ENCODE measurements at places on chromosomes 12 and 14.

GRCh38 chr12:107660235-107660634, 25.4 kb upstream of the PWP1 start:
- no peak for DNase-seq

- no peak for DNase-seq
These were observed 97.1 kb downstream of the BCL2L14 start for GRCh38 chr12:12167847-12168246.

GRCh38 chr12:1595690-1596347, 1.4 kb upstream of the FBXL14 start:
- no peak for DNase-seq

- DNase-seq: no peak
These were observed 19.1 kb downstream of the RPAP3 start for GRCh38 chr12:47686645-47687240.

DNA sequence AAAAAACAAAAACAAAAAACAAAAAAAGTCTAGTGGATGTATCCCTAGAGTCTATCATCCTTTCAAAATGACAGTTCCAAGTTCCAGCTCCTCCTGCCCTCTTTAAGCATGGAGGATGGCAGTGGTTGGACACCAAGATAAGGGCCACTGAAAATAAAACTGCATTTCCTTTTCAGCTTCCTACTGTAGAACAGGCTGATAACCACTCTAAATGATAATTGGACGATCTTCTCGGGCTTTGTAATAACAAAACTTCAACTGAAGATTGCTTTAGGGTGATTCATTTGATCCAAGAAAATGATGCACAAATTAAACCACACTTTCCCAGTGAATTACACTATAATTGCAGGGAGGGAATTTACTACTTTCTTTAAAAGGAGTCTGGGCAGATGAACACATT, 42.2 kb upstream of the CRACR2A start:
- DNase-seq: no peak

DNA sequence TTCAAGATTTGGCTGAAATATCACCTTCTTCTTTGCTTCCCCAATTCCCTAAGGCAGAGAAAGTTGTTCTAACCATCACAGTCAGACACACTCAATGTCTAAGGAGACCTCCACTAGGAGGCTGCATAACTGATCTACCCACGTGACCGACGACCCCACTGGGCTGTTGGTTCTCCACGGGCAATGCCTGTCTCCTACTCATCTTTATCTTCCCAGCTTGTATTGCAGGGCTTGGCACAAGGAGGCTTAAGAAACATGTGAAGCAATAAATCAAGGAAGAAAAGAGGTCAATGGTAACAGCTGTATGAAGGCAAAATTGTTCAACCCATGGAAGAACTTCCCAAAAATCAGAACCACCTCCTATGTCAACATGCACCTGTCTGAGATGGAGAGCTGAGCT, 27.1 kb downstream of the NT5DC3 start:
- DNase-seq: no peak

DNA sequence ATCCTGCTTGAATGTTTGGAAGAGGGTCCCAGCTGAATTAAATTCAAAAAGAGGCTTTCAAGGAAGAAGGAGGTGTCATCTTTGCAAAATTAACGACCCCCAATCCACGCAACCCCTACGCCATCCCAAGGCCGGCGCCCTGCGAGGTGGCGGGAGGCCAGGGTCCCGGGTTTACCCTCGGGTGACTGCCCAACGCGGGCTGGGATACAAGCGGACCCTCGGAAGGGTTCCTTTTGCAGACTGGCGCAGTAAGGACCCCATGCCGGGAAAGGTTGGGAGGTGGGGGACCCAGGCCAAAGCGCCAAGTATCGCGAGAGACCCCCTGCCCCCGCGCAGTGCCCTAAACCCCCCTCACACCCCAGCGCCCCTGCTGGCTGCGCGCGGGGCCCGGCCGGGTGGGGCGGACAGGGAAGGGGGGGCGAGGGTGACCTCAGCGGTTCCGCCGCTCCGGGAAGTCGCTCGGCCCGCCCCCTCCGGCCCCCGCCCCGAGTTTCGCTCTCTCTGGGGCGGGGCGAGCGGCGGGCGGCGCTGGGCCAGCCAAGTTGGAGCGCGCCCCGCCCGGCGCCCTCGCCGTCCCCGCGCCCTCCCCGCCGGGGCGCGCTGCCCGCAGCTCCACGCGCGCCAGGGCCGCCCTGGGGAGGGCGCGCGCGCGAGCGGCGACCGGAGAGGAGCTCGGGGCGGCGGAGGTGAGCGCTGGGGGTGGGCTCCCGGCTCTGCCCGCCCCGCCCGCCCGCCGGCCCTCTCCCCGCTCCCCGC, 708 bp upstream of the ZBTB42 start:
- peak; percentile 82 for DNase-seq

DNA sequence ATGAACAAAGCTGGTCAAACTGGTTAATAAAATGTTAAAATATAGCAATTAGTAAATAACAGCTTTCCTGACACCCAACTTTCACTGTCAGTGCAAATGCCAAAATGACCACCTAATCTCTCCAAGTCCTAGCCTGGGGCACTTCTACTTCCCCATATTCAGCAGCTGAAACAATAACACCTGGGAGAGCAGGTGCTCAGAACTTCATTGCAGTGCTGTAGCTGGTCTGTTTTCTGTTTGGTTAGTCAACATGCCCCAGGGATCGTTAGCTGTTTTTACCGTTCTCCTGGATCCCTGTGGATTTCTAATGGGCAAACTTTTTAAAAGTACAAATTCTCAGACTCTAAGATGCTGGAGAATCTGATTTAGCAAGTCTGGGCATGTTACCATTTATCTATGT, 759.7 kb downstream of the GALC start:
- DNase-seq: no peak

DNA sequence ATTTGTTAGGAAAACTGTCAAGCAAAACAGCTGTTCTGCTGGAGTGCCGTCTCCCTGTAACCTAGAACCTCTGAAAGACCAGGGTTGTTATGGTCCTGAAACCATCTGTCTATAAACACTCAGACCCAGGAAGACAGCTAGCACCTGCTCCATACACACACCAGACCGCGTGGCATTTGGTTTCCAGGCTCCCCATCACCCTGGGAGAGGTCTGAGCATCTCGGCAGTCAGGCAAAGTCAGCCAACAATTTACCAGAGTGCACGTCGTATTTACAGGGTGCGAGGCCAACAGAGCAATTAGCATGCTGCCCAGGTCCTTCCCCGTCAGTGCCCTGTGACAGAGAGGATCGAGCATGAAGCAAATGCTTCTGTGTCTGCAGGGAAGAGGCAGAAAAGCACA, 272.5 kb downstream of the SLC15A4 start:
- no peak for DNase-seq

GRCh38 chr14:103100281-103101121, 6.0 kb downstream of the EXOC3L4 start:
- no peak for DNase-seq

GRCh38 chr14:96164861-96165490, 39.7 kb upstream of the BDKRB2 start:
- DNase-seq: no peak

- DNase-seq: no peak
These were observed 141.6 kb downstream of the ITPR2 start for GRCh38 chr12:26691234-26691970.

DNA sequence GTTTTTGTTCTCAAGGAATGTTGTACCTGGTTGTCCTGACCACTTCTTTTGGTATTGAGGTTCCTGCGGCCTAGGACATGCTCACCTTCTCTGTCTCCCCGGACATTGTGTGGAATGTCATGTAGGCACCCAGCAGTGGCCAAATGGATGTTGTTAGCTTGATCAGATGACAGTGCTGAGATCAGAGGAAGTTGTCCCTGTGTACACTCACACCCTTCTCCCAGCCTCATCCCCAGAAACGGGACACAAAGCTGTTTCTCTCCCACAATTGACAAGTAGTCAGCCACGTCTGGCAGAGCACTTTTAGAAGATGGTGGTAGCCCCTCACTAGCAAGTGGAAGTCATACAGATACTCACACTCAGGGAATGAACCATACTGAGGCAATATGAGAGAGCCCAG, 3.0 kb downstream of the PLEKHH1 start:
- no peak for DNase-seq

- DNase-seq: no peak
These were observed 152.5 kb upstream of the BTG1 start for GRCh38 chr12:92297932-92298696.

- DNase-seq: peak; percentile 35
These were observed 24.8 kb downstream of the CLECL1 start for GRCh38 chr12:9707864-9708808.

- DNase-seq: no peak
These were observed 628 bp upstream of the LLPH start for GRCh38 chr12:66131067-66131688.

DNA sequence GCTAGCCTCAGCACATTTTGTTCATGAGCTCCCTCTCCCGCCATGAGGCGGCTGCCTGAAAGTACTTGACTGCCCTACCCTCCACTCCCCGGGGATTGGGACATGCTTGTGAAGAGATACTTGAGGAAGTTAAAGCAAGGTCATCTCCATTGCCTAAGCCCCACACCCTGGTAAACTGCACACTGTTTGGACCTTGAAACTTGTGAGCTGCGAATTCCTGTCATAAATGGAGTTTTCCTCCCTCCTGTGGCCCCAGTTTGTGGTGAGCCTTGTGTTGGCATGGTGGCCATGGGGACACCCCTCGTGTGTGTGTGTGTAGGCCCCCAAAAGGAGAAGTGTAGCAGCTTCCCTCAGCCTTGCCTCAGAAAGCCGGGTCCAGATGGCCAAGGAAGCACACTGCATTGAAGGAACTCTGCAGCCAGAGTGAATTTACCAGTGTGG, 395.5 kb downstream of the ZFP36L1 start:
- no peak for DNase-seq

GRCh38 chr14:102776761-102777710, at the start of gene TRAF3:
TRAF3 (plus strand) TSS chr14:102777449; CDS start chr14:102870202, 92,753 bp downstream.
- DNase-seq: peak; percentile 73

DNA sequence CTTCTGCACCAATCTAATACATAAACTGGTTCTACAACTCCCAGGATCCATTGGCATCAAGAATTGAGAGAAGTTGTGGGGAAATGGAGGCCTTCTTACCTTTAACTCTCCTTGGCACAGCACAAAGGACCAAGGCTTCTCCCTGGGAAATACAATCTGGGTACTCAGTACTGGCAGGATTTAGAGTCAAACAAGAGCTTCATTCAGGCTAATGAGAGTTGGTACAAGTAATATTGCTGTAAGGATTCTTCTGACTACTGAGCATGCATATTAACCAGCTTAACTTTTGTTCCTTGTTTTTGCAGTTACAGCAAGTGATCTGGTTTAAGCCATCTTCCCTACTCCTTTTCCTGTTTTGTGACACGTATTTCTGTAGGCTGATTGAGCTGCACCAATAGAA, 76.2 kb upstream of the FERMT2 start:
- no peak for DNase-seq

DNA sequence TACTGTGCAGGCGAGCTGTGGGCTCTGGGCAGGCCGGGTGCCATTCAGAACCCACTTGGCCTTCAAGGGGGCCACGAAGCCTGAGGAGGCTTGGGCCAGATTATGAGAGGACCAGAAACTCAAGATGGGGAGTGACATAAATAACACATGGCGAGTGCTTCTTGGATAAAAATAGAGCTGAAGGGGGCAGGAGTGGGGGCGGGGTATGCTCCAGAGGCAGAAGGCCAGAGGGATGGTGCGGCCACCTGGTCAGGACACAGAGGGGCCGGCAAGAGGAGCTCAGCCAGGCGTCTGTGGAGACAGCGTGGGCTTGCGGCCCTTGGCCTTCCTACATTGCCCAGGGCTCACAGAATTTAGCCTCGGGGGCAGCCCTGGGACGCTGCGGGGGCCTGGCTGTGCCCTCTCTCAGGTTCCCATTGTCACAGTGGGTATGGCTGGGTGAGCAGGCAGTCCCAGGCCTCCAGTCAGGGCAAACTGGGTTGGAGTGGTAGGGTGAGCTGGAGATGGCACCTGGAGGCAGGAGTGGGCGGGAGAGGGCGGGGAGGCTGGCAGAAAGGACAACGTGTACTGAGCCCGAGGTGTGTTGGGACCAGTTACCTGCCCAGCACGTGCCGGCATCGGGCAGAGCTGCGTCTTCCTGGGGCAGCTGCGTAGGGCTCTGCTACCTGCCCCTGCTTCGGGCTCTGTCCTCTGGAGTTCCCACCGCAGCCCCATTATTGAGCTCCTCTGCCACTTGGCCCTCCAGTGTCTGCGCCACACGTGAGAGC, 7.4 kb upstream of the SLC25A29 start:
- no peak for DNase-seq

DNA sequence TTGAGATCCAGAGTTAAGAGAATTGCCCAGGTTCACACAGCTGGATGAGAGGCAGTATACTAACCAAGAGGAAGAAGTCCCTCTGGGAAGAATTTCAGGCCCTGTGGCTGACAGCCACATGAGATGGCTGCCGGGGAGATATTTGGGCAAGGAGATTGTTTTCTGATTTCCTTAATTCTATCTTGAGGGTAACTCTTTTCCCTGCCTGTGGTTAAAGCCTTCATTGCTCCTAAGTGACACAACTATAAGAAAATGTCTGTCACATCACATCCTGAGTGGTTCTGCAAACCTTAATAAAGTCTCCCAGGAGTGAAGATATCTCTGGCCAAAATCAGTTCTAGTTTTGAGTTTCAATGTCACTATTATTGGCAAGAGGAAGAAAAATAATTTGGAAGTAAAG, 9.6 kb downstream of the ARHGDIB start:
- DNase-seq: no peak

GRCh38 chr12:107948391-107948945, 174.0 kb downstream of the ASCL4 start:
- no peak for DNase-seq

GRCh38 chr12:52323001-52323400, 1.8 kb upstream of the KRT83 start:
- DNase-seq: no peak

- DNase-seq: no peak
These were observed 97.3 kb upstream of the FZD10 start for GRCh38 chr12:130064999-130065398.

DNA sequence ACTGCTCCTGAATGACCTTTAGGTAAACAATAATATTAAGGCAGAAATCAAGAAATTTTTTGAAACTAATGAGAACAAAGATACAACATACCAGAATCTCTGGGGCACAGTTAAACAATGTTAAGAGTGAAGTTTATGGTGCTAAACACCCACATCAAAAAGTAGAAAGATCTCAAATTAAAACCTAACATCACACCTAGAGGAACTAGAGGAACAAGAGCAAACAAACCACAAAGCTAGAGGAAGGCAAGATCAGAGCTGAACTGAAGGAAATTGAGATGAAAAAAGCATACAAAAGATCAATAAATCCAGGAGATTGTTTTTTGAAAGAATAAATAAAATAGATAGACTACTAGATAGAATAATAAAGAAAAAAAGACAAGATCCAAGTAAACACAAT, 7.2 kb downstream of the OR8S1 start:
- no peak for DNase-seq

- DNase-seq: peak; percentile 43
These were observed at the start of gene ARHGAP5 for GRCh38 chr14:32077081-32078022. ARHGAP5 (plus strand) TSS chr14:32077304; CDS start chr14:32090670, 13,366 bp downstream.

DNA sequence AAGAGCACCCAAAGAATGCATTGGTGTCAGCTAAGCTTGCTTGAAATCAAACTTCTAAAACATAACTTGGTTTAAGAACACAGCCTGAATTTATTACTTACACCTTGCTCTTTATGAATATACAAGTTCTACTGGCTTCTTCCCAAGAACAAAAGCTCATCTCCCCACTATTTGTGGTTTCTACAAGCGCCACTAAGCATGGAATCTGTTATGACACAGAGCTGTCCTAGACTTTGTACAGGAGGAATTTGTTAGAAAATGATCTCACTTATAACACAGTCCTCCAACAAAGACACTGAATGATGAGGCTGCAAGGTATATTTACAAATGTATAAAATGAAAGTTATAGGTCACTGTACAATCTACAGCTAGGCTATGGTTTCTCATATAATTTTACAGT, 452.1 kb downstream of the BCAT1 start:
- no peak for DNase-seq

Data from stimulated activated CD8-positive, alpha-beta memory T cell treated with anti-CD3 and anti-CD28 coated beads, Interleukin-2, amount 100 ng/mL, for 1 hour (primary cell).